ENCODE measurements at places on chromosomes 12 and 14.
A peak's percentile ranks its signal among the peaks of the same experiment; 100 is the strongest.

- DNase-seq: no peak
These were observed 47.6 kb downstream of the RIMBP2 start for GRCh38 chr12:130668286-130669204.

DNA sequence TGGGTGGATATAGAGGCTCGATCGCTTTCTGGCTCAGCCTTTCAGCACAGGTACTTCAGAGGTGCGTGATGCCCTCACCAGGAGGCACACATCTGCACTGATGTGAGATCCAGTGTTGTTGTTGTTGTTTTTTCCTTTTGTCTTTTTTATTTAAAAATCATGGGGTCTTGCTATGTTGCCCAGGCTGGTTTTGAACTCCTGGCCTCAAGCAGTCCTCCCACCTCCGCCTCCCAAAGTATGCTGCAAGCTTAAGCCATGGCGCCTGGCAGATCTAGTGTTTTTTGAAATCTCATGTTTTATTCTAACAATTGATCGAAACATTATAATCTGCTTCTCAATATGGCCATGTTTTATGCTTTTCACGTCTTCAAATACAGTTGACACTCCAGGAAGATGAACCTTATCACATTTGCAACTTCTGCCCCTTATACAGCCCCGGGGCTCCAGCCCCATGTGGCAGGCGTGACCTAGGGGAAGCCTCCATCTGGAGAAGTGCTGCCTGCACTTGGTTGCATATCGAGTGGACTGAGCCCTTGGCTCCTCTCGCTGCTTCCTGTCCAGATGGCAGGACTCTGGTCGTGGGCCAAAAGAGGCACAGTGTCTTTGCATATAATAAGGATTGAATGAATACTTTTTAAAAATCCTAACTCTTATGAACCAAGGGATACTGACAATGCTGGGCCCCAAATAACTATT is 71.7 kb downstream of the TRAF3 start:
- no peak for DNase-seq

- DNase-seq: no peak
These were observed 137.9 kb upstream of the CPSF6 start for GRCh38 chr12:69101505-69101904.

DNA sequence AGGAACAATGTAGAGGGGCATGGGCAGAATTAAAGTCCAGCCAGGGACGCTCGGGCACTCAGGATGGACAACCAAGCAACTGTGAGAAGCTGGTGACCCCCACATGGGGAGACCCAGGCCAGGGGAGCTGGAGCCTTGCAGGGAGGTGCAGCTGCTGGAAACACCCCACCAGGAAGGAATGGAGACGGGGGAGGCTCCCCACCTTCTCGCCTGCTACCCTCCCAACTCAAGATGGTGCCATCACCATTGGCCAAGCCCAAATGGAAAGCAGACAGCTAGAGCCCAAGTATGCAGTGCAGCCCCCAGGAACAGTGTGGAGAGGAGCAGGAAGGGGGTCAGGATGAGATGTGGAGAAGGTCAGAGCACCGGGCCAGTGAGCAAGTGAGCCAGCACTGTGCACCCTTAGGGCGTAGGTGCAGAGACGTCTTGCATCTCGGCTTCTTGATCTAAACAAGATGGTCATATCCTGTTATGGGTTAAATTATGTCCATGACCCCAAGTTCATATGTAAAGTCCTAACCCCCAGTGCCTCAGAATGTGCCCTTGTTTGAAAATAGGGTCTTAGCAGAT is 159.5 kb downstream of the RIMBP2 start:
- no peak for DNase-seq

- no peak for DNase-seq
These were observed 33.7 kb downstream of the PRKD1 start for GRCh38 chr14:29893989-29894388.

DNA sequence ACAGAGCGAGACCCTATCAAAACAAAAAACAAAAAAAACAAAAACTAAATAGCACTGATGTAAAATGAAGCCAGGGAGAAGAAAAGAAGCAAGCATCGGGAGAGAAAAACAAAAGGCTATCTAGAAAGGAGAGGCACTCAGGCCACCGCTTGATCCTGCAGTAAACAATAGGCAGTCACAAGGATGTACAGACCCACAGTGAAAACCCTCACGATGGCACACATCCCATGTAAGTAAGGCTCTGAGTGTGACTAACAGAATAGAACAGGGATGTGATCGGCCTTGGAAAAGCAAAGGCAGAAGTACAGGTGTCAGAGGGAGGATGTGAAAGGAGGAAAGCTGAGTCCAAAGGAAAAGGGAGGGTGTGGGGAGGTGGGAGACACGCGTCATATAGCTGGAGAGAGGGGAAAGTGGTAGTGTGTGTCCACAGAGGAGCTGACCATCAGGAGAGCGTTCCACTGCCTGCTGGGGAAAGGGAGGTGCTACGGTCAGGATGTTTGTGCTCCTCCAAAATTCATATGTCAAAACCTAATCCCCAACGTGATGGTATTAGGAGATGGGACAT is 31.5 kb downstream of the CAMKK2 start:
- no peak for DNase-seq

GRCh38 chr12:4135919-4136605 is 137.5 kb upstream of the CCND2 start:
- peak; percentile 73 for DNase-seq

DNA sequence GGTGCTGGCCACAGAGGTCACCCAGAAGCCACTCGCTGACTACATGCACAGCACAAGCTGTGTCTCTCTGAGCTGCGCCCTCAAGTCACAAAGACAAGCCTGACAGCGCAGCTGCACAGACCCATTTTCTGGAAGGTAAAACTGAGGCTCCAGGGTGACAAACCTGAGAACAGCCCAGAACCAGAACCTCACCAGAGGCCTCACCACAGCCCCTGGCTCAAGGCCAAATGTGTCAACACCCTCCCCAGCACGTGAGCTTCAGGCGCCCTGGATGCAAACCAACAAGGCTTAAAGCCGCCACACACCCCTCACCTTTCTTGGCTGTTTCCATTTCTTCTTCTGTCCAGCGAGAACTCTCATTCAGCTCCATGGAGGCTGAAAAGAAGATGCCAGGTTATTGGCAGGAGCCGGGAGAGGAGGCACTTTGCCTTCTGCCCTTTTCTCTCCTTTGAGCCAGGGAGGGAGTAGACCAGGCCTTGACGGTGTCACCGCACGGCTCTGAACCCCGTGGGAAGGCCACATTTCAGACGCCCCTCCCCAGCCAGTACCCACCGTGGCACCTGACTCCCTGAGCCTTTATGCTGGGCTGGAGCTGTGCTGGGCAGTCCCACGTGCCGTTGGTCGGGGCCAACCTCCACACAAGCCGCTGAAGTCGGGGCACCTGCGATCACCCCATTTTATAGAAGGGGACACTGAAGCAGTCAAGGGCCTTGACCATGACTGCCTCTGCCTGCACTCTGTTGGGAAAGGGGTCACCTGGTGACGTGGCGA is 103.1 kb downstream of the RFLNA start:
- no peak for DNase-seq

DNA sequence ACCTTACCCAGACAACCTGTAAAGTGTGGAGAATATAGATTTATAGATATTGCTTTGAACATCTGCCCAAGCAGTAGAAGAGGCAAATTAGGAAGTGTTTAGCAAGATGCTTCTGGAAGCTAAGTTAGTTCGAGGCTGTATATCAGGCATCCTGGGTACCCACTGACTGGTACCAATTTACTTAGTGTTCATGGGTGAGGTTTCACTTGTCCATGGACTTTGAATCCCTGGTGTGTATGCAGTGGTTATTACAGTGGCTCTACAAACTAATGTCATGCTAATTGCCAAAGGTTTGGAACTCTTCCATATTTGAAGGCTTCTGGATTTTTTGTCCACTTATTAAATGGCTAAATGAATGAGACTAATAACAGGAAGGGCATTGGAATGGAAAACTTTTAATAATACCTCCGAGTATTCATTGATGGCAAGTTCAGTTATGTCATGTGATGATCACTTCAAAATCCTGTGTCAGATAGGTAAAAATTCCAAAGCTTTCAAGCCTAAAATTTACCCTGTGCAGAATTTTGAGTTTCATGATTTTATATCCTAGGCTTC is at the start of gene OR4E2:
OR4E2 (plus strand) TSS at position 505 of the 555 bp plus-strand sequence. CDS start 11,248 bp downstream, outside the sequence.
- DNase-seq: no peak

DNA sequence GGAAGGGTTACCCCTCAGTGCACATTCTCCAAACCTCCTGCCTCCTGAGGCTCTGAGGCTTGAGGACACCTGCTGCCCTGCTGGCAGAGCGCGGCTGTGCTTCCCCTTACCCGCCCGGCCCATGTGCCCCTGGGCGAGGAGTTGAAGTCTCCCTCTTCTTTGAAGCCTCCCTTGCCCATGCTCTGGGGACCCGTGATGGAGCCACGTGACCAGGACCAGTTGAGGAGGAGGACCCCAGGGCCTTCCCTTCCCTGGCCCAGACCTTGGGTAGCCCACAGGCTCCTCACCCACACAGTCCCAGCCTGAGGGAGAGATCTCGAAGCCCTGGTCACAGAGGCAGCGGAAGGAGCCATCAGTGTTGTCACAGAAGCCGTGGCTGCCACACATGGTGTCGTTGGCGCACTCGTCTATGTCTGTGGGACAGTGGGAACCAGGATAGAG is 12.9 kb downstream of the ISCA2 start:
- no peak for DNase-seq

GRCh38 chr14:99684410-99684934 is 374 bp downstream of the CYP46A1 start:
- no peak for DNase-seq

- no peak for DNase-seq
These were observed 2.6 kb downstream of the RTN1 start for GRCh38 chr14:59868021-59868420.

DNA sequence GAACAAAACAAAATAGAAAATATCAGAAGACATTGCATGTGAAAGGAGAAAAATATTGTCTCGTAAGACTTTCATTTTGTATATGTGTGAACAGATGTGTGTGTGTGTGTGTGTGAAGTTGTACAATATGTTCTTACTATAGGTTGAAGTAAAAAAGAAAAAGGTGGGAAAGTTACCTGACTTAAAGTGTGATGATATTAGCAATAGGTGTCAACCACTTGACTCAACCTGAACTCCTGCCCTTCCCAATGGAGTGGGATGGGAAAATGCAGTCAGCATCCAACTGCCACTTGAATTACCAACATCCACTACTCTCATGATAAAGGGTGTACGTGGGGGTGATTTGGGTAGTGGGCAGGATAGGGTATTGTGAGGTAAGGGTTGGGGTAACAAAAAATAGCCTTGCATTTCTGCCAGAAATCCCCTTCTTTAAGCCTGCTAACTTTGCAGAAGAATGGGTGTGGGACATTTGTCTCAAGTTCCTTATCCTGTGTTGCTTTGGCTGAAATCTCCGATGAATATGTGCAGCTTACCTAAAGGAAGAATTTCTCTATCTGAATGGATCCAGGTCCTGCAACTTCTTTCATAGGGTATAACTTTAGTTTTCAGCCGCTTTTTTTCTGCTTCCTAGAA is 181.6 kb downstream of the CHST11 start:
- no peak for DNase-seq

GRCh38 chr12:107329569-107330324 is 236.4 kb upstream of the CRY1 start:
- DNase-seq: no peak

DNA sequence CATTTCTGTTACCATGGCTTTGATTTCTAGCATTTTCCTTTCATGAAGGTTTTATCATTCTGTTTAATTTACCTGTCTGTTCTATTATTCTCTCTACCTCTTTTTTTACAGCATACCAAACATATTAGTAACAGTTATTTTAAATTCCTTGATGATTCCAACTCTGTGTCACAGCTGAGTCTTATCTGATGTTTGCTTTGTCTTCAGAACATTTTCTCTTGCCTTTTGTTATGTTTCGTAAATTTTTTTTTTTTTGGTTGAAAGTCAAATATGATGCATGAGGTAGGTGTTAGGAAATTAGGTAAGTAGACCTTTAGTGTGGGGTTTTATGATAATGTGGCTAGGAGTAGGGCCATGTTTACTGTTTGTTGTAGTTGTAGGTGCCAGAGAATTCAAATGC is 496.4 kb downstream of the FOXG1 start:
- no peak for DNase-seq

GRCh38 chr14:29521526-29522137 is 406.0 kb downstream of the PRKD1 start:
- DNase-seq: peak; percentile 2

- no peak for DNase-seq
These were observed 99.9 kb downstream of the IPO8 start for GRCh38 chr12:30595742-30596141.

DNA sequence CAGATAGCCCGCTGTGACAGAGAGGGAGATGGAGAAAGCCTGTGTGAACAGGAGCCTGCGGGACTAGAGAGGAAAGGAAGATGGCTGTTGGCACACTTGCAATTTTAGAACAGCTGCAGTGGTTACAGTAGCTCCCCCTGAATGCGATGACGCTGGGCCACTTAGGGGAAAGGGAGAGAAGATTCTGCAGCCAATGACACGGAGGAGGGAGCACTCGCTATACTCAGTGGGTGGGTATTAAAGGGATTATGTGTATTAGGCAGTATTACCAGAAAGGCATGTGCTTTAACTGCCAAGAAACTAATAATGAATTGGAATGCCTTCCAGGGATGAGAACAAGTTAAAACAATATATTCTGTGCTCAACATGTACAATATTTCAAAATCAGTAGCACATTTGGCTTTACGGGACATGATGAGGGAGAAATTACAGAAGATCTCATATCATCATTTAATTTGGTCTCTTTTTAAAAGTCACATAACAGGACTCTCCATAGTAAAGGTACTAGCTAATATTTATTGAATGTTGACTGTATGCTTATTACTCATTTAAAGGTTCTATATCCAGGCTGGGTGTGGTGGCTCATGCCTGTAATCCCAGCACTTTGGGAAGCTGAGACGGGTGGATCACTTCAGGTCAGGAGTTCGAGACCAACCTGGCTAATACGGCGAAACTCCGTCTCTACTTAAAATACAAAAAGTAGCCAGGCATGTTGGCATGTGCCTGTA is 35.9 kb upstream of the FOS start:
- no peak for DNase-seq

- no peak for DNase-seq
These were observed 842.8 kb downstream of the VRK1 start for GRCh38 chr14:97640031-97640430.

GRCh38 chr14:25832585-25832984 is 765.2 kb downstream of the NOVA1 start:
- DNase-seq: no peak

- peak; percentile 33 for DNase-seq
These were observed 14.1 kb downstream of the FBXW8 start for GRCh38 chr12:116924558-116925453.

GRCh38 chr14:73368616-73369015 is 89.7 kb downstream of the NUMB start:
- DNase-seq: no peak

Measured in stimulated activated CD4-positive, alpha-beta T cell treated with anti-CD3 and anti-CD28 coated beads, Interleukin-2, amount 100 ng/mL, for 24 hours (primary cell).